HFF-Myc (cell line): ENCODE measurements at places on chromosomes 3 and 15.

DNA sequence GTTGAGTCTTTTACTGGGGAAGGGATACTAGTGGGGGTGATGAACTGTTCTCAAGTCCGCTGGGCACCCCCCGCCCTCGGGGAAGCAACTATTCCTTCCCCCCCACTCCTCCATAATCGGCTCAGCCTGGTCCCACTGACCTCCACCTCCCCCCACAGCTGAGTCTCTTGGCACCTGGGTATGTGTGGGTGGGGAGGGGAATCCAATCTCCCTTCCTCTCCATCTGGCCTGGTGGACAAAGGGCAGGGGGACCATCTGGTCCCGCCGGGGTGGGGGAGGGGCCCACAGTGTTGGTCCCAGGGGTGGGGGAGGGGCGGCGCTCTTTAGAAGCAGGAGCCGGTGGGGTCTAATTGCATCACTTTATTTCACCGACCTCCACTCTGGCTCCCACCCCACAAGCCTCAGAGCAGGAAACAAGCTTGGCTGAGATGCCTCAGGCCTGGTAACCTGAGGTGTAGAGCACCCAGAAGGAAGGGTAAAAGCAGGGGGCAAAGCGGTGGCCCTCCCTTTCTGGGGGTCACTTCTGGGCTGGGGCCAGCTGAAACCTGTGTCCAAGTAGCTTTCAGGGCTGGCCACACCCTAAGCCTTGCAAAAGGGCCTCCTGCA lies 1.0 kb upstream of the PCBP4 start:
- peak; percentile 41 for DNase-seq

GRCh38 chr3:134544316-134544715 lies 58.5 kb downstream of the CEP63 start:
- no peak for DNase-seq

- DNase-seq: peak; percentile 16
Observed at GRCh38 chr15:72706266-72706665, 20.3 kb downstream of the BBS4 start.

GRCh38 chr15:41972253-41973242 lies at the start of gene EHD4:
TSS of gene EHD4 (minus strand) at chr15:41972557. CDS start at chr15:41972494, 63 bp downstream.
- DNase-seq: peak; percentile 98

GRCh38 chr3:164679245-164679644 lies 399.1 kb downstream of the SI start:
- DNase-seq: no peak
